ENCODE measurements at places on chromosomes 16 and 17.

GRCh38 chr16:49093939-49094338 lies 187.7 kb downstream of the CBLN1 start:
- no peak for DNase-seq

DNA sequence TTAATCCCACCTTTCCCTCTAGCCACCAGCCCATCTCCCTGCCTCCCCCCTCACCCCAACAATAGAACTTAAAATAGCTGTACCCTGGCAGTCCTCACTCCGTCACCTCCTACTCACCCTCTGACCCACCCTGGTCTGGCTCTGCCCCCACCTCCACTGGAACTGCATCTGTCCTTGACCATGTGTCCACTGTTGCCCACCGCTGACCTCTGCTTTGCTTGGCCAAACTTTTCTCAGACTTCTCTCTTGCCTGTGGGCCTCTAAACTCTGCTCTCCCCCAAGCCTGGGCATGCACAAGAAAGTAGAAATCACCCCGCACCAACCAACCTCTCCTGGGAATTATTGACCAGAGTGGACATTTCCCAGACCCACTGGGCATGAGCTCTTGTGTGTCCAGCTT lies 169.8 kb downstream of the WSCD1 start:
- DNase-seq: no peak

- peak; percentile 99 for DNase-seq
Observed at GRCh38 chr17:2400877-2401425, at the start of gene MNT. Gene MNT (minus strand): TSS chr17:2401060. CDS start chr17:2400712, 348 bp downstream.

DNA sequence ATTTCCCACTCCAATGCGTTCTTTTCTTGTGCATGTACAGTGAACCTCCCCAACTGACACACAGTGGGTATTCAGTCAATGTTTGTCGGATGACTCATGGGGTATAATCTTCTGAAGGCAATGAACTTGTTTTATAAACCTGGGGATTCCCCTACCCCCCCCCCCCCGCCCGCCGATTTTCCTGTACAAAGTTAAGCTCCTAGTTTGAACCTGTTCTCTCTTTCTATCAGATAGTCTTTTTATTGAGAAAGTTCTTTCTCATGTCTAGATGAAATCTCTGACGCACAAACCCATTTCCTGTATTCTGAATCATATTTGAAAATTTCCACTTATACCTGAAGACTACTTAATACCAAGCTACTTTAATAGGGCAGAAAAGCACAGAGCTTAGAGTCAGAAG lies 338.3 kb downstream of the CA10 start:
- no peak for DNase-seq

GRCh38 chr17:41959030-41959335 lies 7.6 kb upstream of the CNP start:
- DNase-seq: no peak

DNA sequence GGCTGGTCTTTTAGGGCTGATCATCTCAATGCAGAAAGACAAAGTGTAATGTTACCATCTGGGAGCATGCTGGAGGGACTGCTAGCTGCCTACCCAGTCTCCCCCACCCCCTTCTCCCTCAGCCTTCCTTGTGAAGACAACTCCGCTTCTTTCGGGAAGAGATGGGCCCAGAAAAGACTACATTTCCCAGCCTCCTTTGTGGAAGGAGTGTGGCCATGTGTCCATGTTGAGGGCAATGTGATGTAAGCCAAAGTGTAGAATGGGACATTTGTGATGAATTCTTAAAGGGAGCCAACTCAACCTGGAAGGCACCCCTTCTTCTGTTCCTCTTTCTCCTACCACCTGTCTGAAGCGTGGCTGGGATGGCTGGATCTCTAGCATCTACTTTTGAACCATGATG lies 16.3 kb downstream of the ABCC12 start:
- DNase-seq: no peak

- no peak for DNase-seq
Observed at GRCh38 chr16:51321251-51321650, 170.2 kb upstream of the SALL1 start.

DNA sequence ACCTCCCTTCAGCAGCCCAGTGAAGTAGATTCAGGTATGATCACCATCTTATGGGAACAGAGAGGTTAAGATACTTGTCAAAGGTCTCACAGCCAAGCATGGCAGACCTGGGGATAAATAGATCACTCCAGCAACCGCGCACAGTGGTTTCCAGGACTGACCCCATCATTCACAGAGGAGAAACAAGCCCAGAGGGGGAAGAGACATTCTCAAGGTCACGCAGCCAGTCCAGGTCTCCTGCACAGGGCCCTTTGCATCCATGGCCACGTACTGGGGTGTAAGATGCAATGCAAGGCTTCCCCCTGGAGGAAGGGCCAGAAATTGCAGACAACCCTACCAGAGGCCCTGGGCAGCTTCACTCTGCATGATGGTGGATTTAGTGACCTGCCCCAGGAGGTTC lies 19.9 kb downstream of the TLE7 start:
- DNase-seq: no peak

- peak; percentile 66 for DNase-seq
Observed at GRCh38 chr16:70715055-70715858, 29.4 kb upstream of the MTSS2 start.

DNA sequence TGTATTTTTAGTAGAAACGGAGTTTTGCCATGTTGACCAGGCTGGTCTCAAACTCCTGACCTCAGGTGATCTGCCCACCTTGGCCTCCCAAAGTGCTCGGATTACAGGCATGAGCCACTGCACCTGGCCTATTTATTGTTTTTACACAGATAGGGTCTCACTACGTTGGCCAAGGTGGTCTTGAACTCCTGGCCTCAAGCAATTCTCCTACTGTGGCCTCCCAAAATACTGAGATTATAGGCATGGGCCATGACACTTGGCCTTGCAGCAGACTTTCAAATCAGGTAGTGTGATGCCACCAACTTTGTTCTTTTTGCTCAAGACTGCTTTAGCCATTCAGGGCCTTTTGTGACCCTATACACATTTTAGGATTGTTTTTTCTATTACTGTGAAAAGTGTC lies 61.7 kb upstream of the INTS2 start:
- no peak for DNase-seq

- DNase-seq: peak; percentile 77
Observed at GRCh38 chr17:81156866-81157805, 8.2 kb upstream of the PVALEF start.

- DNase-seq: no peak
Observed at GRCh38 chr16:67645397-67646121, 615 bp downstream of the CARMIL2 start.

DNA sequence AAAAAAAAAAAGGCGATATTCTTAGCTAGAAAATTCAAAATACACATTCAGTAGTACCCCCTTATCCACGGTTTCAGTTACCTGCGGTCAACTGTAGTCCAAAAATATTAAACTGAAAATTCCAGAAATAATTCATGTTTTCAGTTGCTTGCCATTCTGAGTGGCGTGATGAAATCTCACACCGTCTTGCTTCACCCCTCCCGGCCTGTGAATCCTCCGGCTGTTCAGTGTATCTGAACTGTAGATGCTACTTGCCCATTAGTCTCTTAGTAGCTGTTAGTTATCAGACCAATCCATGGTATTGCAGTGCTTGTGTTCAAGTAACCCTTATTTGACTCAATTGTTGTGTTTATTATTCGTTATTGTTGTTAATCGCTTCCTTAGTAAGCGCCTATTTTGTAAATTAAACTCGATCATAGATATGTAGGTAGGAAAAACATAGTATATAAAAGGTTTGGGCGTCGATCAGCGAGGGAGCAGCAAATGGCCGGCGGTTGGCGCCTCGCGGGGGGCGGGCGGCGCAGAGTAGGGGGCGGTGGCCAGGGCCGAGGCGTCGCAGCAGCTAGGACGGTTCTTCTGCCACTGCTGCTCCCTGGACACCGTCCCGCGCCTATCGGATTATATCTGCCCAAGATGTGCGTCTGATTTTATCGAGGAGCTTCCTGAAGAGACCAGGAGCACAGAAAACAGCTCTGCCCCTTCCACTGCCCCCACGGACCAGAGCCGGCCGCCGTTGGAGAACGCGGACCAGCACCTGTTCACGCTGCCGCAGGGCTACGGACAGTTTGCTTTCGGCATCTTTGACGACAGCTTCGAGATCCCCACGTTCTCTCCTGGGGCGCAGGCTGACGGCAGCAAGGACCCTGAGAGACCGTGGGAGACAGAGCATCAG lies 39.8 kb upstream of the AKAP1 start:
- DNase-seq: peak; percentile 84

DNA sequence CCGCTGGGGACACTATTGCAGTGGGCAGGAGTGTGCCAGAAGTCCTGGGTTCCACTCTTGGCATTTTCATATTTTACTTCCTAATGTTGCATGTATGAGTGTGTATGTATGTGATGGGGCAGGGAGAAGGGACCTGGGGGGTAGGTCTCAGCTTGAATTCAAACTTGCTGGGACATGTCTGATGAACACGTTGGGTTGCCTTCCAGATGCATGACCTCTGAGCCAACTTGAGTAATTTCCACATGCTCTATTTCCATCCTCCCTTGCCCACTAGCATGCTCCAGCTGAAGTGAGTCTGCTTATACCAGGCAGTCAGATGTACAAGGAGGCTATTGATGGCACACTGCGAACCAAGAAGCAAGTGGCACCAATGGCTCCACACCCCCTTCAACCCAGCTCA lies 32.9 kb upstream of the SRSF1 start:
- no peak for DNase-seq

GRCh38 chr17:67569873-67570272 lies 147.9 kb upstream of the NOL11 start:
- no peak for DNase-seq

DNA sequence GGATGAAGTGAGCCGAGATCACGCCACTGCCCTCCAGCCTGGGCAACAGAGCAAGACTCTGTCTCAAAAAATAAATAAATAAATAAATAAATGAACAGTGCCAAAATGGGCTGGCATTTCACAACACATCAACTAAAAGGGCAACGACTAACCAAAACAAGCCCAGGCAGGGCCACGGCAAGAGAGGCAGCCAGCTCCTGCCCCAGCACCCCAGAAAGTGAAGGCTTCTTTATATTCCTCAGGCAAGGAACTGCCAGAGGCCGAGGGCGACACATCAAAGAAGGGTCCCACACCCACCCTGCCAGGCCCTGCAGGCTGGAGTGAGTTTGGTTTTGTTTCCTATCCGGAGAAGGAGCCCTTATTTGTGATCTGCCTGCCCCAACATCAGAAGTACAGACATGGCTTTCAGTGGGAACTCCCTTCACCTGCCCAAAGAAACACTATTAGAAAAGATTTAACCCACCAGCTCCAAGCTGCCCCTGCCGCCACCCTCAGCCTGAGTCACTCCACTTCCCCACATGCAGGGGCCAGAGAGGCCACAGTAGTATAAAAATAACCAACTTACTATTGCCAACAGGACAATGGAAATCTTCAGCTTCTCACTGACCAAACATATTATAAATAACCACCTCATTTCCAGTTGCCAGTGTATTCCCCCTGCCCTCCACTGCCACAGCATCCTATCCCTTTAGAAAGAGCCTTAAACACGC lies 8.0 kb downstream of the FBXO31 start:
- DNase-seq: no peak

DNA sequence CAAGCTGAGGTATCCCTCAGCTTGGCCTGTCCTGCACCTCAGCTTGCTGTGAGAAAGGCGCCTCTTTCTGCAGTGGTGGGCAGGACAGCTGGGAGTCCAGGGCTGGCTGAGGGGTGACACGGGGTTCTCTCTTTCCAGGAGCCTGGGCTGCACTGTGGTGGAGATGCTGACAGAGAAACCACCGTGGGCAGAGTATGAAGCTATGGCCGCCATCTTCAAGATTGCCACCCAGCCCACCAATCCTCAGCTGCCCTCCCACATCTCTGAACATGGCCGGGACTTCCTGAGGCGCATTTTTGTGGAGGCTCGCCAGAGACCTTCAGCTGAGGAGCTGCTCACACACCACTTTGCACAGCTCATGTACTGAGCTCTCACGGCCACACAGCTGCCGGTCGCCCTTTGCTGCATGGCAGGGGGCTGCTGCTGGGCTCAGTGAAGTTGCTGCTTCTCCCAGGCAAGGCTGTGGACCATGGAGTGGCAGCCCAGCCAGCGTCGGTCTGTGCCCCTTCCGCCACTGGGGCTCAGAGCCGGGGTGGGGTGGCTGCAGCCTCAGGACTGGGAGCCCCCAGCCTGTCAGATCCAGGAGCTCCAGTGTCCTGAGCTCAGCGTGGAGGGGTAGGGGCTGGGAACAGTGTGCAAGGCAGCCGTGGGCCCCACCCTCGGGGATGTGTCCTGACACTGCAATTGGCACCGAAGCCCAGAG lies 6.4 kb downstream of the LIMD2 start:
- DNase-seq: peak; percentile 66

- DNase-seq: no peak
Observed at GRCh38 chr16:89026121-89026612, 49.2 kb upstream of the CBFA2T3 start.

- no peak for DNase-seq
Observed at GRCh38 chr16:83021045-83021444, 394.3 kb downstream of the CDH13 start.

GRCh38 chr17:78493450-78493849 lies 83.7 kb downstream of the DNAH17 start:
- DNase-seq: peak; percentile 49

- no peak for DNase-seq
Observed at GRCh38 chr16:48136547-48137360, 19.0 kb downstream of the ABCC12 start.

DNA sequence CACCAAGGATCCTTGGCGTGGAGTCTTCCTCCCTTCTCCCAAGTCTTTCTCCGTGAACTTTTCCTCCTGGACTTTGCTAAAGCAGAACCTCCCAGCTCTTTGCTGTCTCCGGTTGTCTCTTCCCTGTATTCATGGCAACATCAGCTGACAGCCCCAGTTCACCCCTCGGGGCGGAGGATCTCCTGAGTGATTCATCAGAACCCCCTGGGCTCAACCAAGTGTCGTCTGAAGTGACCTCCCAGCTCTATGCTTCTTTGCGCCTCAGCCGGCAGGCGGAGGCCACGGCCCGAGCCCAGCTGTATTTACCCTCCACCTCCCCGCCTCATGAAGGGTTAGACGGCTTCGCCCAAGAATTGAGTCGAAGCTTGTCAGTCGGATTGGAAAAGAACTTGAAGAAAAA lies 943 bp downstream of the CNTROB start:
- peak; percentile 84 for DNase-seq

DNA sequence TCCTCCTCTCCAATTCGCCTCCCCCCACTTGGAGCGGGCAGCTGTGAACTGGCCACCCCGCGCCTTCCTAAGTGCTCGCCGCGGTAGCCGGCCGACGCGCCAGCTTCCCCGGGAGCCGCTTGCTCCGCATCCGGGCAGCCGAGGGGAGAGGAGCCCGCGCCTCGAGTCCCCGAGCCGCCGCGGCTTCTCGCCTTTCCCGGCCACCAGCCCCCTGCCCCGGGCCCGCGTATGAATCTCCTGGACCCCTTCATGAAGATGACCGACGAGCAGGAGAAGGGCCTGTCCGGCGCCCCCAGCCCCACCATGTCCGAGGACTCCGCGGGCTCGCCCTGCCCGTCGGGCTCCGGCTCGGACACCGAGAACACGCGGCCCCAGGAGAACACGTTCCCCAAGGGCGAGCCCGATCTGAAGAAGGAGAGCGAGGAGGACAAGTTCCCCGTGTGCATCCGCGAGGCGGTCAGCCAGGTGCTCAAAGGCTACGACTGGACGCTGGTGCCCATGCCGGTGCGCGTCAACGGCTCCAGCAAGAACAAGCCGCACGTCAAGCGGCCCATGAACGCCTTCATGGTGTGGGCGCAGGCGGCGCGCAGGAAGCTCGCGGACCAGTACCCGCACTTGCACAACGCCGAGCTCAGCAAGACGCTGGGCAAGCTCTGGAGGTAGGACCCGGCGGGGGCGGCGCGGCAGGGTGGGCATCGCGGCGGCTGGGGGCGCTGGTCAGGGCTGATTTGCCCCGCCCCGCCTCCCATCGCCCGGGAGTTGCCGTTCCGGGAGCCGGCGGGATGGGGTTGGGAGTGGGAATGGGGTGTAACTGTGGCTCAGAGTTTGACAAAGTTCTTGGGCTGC lies 567 bp downstream of the SOX9 start:
- peak; percentile 33 for DNase-seq
